Activated CD4-positive, alpha-beta T cell treated with anti-CD3 and anti-CD28 coated beads, Interleukin-2, amount 50 U/mL, for 16 hours (primary cell): ENCODE measurements at places on chromosomes 4 and X.

DNA sequence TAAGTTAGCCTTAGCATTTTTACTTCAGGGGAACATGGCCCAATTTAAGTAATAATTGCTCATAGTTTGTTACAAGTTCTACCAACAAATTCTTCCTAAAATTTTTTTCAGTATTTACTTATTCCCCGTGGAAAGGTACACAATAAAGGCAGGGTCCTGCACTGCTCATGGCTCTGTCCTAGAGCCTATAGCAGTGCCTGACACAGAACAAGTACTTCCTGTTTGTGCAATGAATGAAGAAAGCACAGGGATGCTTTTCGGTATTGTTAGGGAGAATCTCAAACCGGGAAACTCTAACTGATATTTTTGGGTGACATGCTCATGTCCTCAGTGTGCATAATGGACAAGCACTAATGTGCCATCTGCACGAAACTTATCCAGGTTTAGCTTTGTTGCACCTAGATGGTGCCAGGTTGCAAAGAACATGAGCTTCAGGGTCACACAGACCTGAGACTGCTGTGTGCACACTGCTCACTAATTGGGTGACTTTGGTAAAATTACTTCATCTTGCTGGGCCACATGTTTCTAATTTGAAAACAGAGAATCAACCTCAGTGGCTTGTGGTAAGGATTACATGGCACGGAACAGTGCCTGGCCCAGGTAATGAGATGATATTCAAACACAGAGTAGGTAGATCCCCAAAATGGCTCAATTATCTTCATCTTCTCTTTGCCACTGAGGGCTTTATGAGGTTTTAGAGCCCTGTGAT is 175.8 kb upstream of the NPY2R start:
- DNase-seq: no peak

DNA sequence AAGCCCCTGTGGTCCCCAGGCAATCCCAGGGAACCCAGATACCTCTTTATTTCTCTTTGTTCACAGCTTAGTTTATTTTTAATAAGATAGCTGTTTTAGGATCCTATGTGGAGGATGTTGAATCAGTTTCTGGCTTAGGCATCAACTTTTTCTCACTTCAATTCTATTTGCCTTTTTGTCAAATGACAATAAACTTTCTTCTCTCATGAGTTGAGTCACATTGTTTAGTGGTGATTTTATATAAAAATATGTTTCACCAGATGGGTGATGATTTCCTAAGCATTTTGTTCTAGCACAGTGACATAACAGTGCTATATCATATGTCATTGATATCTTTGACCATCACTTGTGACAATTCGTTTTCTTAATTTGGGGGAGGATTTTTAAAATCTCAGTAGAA is 198.1 kb upstream of the PUDP start:
- DNase-seq: no peak

GRCh38 chr4:105248613-105249012 is 101.9 kb downstream of the TET2 start:
- DNase-seq: no peak

DNA sequence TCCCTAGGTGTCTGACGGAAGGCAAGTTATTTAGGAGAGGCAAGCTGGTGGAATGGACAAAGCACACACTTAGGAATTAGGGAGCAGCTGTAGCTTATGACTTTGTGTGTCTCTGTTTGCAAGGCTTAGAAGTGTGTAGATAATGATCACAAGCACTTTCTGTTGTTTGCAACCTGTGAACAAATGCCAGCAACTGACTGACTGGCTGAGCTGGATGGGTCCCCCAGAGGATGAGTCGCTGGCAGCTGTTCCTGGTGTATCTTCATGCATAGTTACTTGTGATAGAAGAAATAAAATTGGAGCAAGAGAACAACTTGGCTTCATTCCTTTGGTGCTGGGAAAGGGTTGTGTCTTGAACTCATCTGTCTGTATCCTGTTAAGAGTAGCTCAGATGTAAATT is 64.2 kb upstream of the BEND4 start:
- DNase-seq: no peak

- no peak for DNase-seq
Observed at GRCh38 chr4:61385256-61385655, 185.1 kb downstream of the ADGRL3 start.

DNA sequence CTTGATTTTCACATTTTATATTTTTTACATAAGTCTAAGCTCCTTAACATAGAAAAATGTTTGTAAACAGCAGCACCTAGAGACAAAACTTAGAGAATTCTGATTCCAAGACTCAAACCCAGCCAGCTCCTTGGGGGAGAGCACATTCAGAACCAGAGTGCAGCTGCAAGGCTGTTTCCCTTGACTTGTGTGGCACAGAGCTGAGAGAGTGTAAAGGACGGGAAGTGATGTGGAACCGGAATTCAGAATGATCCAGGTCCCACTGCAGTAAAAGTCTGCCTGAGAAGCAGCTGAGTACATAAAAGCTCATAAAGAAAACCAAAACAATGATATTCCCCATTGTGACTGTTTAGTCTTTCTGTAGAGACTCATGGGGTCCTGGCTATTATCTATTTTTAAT is 713.8 kb downstream of the RAB28 start:
- no peak for DNase-seq

DNA sequence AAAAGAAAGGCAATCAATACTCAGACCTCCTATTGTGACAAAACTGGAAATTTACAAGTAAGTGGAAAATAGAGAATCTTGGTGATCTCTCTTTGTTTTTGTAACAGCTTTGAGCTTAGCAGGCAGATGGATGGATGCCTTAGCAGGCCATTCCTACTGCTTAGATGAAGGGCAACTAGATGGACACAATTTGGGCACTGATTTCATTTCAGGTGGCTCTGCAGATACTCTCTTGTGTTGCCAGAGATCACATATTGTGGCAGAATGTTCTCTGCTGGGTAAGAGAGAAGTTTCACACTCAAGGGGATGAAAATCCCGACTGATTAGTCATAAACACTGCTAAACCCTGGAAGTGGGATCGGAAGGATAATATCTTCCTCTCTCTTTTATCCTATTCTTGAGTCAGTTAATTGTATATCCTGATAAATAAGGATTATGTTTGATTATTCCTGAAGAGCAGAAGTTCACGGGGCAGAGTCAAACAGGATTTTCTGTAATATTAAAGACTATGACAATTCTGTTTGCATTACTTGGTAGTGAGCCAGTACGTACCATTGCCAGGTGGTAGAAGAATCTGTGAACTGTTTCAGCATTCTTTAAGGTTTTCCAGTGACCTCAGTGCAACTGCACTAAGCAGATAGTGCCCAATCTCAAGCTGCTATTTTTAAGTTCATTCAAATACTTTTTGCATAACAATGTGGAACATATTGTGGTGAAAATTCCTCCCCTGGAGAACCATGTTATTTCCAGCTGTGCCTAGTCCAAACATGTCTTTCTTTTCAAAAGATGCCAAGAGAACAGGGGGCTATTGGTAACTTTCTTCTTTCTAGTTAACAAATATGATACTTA is 974.3 kb downstream of the FSTL5 start:
- no peak for DNase-seq

DNA sequence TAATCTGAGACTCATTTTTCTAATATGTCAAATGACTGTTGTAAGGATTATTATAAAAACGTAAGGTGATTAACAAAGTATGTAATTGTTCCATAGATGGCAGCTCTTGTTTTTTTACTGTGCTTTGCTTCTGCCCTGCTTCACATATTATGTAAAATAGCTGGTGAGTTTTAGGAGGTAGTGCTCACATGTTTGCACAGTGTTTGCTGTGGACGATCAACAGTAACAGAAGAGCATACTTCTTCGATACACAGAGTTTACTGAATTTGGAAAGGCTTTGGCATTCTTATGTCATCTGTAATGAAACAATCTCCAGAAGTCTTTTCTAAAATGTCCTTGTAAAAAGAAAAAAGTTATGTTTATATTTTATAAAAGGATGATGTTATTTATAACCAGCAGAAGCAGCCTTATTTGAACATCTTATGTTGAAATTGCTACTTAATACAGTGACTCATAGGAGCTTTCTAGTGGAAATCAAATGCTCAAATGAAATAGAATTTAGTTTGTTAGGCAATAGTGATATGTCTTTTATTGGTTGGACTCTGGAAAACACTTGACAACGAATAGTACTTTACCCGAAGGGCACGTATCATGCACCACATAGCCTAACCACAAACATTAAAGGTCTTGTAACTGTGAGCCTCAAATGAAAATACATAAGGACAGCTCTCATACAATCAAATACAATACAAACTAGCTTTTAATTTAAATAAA is 1.9 kb upstream of the MTTP start:
- no peak for DNase-seq

DNA sequence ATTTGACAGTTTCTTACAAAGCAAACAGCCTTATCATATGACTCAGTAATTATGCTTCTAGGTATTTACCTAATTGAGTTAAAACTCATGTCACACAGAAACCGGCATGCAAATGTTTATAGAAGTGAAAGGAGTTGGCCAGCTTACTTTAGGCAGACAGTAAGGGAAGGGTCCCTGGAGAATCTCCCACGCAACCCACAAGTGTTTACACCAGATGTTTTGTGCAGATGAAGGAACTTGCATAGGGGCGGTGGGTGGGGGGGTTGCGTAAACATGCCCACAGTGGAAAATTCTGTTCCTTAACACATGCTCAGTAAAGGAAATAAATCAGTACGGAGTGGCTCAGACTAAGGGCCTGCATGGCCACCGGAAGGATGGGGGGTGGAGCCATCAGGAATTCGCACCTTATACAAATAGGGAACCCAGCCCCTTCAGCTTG is 330.5 kb upstream of the AADAT start:
- DNase-seq: no peak

GRCh38 chr4:139958739-139959098 is 195.3 kb downstream of the MAML3 start:
- DNase-seq: no peak

GRCh38 chr4:102564399-102565059 is 63.4 kb downstream of the NFKB1 start:
- no peak for DNase-seq

DNA sequence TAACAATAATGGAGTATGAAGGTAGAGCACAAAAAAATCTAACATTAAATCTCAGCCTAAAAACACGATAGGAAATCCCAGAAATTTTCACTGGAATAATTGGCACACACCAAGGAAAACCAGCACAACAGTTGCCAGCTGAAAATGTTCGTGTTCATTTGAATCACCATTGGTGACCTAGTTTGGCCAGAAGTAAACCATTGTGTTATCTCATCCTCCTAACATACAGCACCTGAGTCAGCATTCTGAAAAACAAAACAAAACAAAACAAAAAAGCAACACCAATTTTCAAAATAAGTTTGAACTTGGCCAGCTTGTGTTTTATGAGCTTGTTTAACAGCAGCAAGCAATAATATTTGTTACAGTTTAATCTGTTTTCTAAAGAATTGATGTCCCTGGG is 41.1 kb downstream of the UCHL1 start:
- DNase-seq: no peak
